ENCODE measurements at places on chromosomes 6 and 20. TPM values are rescaled to one million over a fixed set of nuclear protein-coding genes. Genes with fewer than 3 reads are reported as not detected.
A peak's percentile ranks its signal among the peaks of the same experiment; 100 is the strongest.

GRCh38 chr20:10648651-10649050 is 25.1 kb downstream of the JAG1 start:
- DNase-seq, result no peak

GRCh38 chr6:100347901-100348550 is 116.7 kb downstream of the SIM1 start:
- no peak for DNase-seq

GRCh38 chr20:21901470-21902275 is 196.2 kb downstream of the PAX1 start:
- peak; percentile 34 for DNase-seq

DNA sequence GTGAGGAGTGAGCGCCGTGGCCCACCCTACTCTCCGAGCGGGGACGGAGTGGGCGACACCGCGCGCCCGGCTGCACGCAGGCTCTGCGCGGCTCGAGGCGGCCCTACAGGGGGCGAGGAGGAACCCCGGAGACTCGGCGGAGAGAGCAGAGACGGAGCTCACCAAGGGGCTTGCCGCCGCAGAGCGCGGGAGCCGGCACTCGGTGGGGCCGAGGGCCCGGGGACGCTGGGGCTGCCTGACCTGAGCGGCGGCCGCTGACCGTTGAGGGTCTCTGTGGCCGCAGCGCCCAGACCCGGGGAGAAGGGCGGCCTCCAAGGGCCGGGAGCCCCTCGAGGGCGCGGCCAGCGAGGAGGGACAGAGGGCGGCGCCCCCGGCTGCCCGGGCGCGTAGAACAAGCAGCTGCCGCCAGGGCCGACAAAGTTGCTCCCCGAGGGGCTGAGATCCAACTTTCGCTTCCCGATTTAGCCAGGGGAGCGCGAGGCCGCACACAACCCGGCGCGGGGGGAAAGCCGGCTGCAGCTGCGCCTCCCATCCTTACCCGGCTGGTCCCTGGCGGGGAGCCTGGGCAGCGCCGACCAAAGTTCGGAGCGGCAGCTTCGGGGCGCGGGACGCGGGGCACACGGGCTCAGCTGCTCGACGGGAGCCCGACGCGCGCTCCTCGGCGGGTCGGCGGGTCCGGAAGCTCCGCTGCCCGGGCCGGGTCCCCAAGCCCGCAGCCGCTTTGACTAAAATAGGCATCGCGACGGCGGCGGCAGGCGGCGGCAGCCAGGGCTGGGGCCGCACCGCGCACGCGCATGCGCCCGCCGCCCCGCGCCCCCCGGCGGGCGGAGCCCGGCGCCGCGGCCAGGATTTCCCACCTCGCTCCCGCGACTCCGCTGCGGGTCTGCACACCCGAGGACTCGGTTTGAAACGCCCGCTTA is 43.1 kb downstream of the POPDC3 start:
- peak; percentile 65 for DNase-seq

DNA sequence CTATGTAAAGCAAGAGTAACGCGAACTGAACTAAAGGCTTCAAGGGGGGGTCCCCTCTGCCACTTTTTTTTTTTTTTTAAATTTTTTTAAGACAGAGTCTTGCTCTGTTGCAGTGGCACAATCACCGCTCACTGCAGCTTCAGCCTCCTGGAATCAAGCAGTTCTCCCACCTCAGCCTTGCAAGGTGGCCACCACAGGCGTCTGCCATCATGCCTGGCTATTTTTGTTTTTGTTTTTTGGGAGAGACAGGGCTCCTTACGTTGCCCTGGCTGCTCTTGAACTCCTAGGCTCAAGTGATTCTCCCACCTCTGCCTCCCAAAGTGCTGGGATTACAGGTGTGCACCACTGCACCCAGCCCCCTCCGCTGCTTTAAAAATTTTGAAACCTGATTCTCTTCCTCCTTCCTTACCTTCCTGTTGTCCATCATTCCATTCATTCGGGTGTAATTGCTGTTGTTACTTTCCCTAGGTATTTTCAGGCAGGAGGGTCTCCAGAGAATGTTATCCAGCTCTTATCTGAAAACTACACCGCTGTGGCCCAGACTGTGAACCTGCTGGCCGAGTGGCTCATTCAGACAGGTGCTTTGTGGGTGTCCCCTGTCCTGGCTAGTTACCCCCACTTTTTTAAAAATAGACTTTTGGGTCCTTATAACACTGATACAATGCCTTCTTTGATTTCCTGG is 5.4 kb downstream of the NELFCD start:
- DNase-seq, result no peak

GRCh38 chr6:117911150-117911549 is 4.1 kb downstream of the SLC35F1 start:
- DNase-seq, result no peak

- no peak for DNase-seq
These were observed 32.3 kb downstream of the IRF4 start for GRCh38 chr6:423799-424345.

- DNase-seq, result no peak
These were observed 112.4 kb upstream of the ZNF217 start for GRCh38 chr20:53706008-53706465.

GRCh38 chr6:125717120-125717731 is 32.2 kb upstream of the HEY2 start:
- no peak for DNase-seq

GRCh38 chr6:87897663-87898062 is 150.0 kb upstream of the SPACA1 start:
- no peak for DNase-seq

- DNase-seq, result no peak
These were observed 56.0 kb downstream of the RIN2 start for GRCh38 chr20:19813846-19814640.

The ENPP3 gene
- polyA plus RNA-seq, result 0.52 TPM

The ELOVL2 gene
- polyA plus RNA-seq, result 2.1 TPM

The HTR1E gene
- polyA plus RNA-seq, result not detected

The WFDC5 gene
- not detected for polyA plus RNA-seq

The SMPD2 gene
- polyA plus RNA-seq, result 3.9 TPM

Measured in hindlimb muscle (tissue), 1 donor.